RKO (cell line): ENCODE measurements at places on chromosomes 1 and 21.

GRCh38 chr21:41213021-41213420, 45.1 kb downstream of the BACE2 start:
- DNase-seq: no peak

- DNase-seq: peak; percentile 31
These were observed 16.3 kb downstream of the ABCD3 start for GRCh38 chr1:94434365-94435045.

DNA sequence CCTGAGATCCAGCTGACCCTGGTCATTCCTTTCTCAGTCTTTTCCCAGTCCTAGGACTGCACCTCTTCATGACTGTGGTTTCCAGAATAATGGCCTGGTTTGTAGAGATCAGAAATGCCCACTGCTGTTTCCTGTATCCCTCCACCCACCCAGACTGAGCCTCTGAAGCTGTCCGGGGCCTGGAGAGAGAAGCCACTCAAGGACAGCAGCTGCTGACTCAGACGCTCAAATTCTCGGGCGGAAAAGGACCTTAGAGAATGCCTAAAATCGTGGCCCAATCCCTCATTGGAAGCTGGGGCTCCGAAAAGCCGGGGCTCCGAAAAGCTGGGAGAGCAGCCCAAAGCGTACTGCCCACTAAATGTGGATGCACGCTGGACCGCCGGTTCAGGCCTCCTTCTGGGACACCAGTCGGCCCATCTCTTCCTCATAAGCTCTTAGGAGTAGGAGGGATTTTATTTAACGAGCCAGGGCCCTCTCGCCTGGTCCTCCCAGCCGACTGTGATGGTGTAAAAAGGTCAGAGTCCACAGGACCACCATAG, 7.8 kb upstream of the GPR61 start:
- DNase-seq: no peak

GRCh38 chr1:220511785-220512184, 16.2 kb upstream of the MARK1 start:
- DNase-seq: no peak

- DNase-seq: no peak
These were observed 4.6 kb upstream of the FNDC10 start for GRCh38 chr1:1604374-1605033.

DNA sequence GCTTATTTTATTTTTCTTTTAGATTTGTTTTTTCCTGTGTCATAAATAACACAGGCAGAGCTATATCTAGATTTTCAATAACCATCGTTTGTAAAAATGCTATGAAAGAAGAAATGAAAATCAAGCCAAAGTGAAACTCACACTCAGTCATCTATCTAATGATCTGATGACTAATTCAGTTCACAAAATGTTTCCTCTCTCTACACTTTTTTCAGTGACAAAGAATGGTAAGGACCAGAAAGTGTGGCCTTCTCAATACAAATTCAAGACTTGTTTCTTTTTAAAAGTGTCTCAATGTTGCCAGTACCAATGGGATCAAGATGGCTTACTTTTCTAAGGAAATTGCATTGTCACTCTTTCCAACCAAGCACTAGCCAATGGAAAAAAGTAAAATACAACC, 282.8 kb upstream of the PKN2 start:
- DNase-seq: no peak

DNA sequence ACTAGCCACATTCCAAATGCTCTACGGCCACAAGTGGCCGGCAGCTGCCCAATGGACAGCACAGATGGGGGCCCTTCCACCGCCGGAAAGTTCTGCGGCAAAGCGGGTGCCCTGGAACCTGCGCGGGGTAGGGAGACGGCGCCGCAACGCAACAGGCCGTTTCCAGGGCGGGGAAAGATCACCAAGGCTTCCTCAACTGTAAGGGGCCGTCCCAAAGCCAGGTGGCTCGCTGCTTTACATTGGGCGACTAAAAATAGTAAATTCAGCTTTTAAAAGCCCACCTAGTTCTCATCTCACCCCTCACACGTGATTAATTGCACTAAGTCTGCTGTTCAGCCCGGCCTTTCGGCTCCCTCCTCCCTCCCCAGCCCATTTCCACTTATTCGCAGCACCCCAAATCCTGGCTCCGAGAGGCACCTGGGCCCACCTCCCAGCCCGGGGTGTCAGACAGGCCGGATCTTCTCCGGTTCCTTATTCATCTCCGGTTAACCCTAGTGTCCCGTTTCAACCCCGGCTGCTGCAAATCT, 643 bp downstream of the CFAP298 start:
- DNase-seq: peak; percentile 47

DNA sequence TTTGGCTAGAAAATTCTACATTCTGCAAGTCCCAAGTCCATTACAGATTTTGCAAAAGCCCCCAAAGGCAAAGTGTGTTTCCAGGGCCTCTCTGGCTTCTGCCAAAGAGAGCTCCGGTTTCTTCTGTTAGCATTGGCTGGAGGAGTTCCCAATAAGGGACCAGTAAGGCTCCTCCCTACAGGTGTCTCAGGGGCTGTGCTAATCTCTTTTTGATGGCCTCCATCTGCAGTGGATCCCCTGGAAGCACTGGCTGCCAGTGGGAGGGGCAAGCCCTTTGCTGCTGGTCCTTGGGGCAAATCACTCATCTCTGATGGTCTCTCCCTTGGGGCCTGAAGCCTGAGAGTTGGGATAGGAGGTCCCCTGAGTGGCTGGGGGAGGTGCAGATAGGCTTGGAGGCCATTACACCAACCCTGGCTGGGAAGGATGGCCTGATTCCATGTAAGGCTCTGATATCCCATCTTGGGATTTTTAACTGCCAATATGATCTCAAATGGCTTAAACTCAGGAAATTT, 89.1 kb upstream of the USP24 start:
- no peak for DNase-seq

- peak; percentile 17 for DNase-seq
These were observed 68.5 kb downstream of the GPATCH2 start for GRCh38 chr1:217562229-217562878.

DNA sequence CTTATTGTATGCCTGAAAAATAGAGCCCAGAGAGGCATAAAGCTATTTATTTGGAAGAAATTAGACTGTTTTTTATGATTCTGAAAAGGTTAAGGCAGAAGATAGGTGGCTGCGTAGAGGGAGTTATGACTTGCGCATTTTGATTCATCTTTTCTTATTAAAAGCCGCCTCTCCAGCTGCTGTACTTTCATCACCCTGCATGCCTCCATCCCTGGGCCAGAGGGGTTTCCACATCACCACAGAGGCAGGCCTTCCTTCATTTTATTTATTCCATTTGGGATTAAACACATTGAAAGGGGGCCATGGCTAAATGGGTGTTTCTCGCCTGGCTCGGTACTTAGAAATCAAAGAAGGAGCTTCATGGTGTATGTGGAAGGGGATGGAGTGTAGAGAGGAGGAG, 14.6 kb upstream of the RGS8 start:
- DNase-seq: no peak

DNA sequence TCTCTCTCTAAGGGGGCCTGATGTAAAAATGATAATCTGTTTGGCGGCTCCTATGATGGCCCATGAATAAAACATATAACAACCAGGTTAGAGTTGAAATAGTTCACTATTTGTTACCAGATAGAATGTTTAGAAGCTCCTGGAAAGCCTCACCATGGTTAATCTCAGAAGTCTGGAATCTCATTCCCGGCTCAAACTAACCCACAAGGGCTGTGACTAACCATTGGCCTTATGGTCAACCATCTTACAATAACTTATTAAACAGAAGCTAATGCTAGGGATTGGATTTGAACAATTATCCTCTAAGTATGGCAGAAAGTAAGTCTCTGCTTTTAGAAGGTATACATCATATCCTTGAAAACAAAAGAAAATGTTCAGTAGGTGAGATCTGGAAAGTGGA, 134.1 kb upstream of the ADGRL2 start:
- no peak for DNase-seq

- no peak for DNase-seq
These were observed 32.2 kb upstream of the CA6 start for GRCh38 chr1:8913457-8913856.

DNA sequence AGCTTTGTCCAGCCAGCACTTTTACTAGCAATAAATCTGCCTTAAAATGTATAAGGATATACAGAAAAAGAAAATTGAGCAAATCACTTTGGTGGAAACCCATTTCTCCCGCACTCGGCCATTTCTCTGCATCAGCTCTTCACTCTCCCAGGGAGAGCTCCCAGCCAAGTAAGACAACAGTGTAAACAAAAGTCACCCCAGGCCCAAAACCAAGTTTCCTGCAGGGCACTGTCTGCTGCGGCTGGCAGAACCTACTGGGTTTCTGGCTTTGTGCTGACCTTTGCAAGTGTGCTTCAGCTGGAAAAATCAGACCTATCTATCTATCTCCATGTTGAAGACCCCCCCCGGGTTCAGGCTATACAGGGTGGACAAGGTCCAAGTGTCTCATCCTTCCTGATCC, 476.7 kb upstream of the CAMK1G start:
- no peak for DNase-seq

DNA sequence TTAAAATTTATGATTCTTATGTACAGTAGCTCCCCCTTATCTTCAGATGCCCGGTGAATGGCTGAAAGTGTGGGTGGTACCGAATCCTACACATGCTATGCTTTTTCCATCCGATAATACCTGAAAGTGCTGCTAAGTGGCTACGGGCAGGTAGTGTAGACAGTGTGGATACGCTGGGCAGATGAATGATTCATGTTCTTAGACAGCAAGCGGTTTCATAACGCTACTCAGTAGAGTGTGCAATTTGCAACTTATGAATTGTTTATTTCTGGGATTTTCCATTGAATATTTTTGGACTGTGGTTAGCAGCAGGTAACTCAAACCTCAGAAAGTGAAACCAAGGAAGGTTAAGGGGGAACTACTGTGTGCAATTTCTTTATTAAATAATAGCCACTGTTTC, 7.5 kb downstream of the PCP4 start:
- no peak for DNase-seq

- no peak for DNase-seq
These were observed 52.9 kb downstream of the NFIA start for GRCh38 chr1:61135291-61135690.
